ENCODE measurements at places on chromosomes 1 and 21. TPM values are rescaled to one million over a fixed set of nuclear protein-coding genes. Genes with fewer than 3 reads are reported as not detected.

The TENT5C gene
- total RNA-seq: 2.3 TPM

The KIF21B gene
- 2.8 TPM for total RNA-seq

The CGN gene
- 0.29 TPM for total RNA-seq

The CCDC30 gene
- 2.1 TPM for total RNA-seq

Data from uterus (tissue), 4 donors.